Nucleus accumbens (tissue), 56 donors: ENCODE measurements at places on chromosomes 11 and 22.
A peak's percentile ranks its signal among the peaks of the same experiment; 100 is the strongest.

DNA sequence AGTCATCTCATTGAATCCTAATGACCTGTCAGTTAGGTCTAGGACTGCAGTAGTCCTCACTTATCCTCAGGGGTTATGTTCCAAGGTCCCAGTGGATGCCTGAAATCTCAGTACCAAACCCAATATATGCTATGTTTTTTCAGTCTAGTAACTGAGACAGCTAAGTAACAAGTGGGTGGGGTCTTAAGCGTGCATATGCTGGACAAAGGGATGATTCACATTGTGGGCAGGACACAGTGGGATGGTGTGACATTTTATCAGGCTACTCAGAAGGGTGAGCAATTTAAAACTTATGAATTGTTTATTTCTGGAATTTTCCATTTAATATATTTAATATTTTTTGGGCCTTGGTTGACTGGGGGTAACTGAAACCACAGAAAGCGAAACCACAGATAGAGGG lies 29.0 kb downstream of the DDX10 start:
- DNase-seq = no peak

DNA sequence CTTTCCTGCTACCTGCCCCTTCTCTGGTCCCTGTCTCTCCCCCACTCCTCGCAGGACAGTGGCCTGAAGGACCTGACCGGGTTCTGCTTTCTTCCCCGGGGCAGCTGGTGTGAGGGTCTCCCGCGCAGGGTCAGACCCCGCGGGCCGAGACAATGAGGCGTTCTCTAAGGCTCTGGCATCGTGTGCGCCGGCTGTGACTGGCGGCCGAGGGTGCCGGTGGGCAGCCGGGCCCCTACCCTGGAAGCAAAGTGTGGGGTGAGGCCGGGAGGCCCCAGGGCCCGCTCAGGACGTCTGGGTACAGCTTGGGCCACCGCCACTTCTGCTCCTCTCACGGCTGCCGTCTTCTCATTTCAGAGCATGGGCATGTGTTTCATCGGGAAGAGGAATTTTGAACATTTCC lies 16.3 kb downstream of the TRMU start:
- no peak for DNase-seq

- peak; percentile 18 for DNase-seq
Observed at GRCh38 chr11:33475993-33476392, 218.8 kb downstream of the HIPK3 start.

DNA sequence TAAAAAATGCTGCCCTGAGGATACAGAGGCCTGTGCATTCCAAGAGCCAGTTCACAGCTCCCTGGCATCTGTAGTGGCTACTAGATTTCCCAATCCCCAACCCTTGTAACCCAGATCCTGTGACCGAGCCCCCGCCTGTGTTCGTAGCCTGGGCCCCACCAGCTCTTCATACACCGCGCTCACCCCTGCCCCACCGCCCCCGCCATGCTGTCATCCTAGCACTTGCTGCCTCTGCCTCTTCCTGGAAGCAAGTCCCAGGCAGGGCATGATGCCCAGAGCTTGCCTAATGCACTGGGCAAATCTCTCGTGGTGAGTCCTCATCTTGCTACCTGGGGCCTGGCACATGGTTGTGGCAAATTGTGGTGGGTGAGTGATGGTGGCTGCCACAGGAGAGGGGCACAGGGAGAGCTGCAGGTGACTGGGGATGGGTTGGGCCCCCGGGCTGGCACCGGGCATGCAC lies 7.1 kb downstream of the MGAT3 start:
- peak; percentile 51 for DNase-seq

DNA sequence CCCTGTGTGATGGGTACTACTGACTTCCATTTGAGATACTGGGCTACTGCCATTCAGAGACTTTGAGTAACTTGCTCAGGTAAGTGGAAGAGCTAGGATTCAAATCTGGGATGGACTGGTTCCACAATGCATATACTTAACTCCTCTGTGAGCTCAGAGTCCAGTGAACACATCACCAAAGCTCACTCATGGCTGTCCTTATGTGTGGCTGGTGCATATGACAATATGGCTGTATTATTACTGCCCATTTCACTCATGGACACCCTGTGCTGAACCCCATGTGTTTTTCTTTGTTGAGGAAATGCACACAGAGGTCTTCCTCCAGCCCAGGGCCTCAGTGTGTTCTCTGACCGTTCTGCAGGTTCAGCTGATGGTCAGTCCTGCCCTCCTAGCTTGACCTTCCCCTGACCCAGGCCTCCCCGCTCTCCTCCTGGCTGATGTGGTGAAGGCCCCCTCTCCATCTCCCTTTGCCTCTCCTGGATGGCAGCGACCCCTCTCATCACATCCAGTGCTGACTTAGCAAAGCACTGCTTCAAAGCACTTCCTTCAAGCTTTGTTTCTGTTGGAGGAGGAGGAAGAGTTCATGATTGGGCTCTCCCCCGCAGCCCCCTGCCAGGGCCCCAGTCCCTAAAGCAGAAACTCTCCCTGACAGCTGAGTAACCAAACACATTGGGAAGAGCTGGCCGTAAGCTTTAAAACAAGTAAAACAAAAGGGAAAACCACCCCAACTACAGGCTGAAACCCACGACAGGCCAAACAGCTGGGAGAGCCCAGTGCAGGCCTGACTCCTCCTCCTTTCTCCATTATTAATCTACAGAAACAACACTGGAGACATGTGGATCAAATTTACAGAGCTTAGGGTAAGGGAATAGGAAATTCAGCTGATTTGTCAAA lies 101.2 kb downstream of the NAT10 start:
- DNase-seq = no peak

DNA sequence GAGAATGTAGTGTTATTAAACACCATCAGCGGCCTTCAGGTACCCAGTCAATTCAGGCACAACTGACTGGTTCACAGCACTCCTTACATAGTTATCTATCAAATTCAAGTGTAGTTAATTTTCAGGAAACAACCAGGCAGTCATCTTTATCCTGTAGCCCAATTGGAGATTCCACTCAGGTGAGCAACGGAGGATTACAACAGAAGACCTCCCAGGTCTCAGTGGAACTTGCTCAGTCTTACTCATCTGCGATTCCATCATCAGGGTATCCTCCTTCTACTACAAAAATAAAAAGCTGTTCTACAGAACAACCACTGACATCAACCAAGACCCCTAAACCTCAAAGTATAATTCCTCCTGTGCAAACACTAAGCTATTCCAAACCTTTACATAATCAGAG lies 39.6 kb downstream of the QSER1 start:
- DNase-seq = no peak

DNA sequence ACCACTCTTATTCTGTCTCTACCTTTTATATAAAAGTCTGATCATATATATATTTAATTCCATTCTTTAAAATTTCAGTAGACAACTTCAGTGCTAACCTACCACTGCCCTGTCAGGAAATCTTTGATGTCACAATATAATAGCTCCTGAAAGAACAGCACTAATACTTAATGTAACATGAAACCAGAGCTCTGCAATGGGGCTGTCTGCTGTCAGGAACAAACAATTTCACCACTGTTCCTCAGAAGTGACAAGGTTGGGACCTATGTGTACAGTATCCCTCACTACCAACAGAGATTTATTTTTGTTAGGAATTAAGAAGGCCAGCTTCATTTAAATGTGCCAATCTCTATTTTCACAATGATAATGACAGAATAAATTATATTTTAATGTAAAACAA lies 165.5 kb upstream of the C11orf58 start:
- no peak for DNase-seq
